ENCODE measurements at places on chromosomes 4 and X.

DNA sequence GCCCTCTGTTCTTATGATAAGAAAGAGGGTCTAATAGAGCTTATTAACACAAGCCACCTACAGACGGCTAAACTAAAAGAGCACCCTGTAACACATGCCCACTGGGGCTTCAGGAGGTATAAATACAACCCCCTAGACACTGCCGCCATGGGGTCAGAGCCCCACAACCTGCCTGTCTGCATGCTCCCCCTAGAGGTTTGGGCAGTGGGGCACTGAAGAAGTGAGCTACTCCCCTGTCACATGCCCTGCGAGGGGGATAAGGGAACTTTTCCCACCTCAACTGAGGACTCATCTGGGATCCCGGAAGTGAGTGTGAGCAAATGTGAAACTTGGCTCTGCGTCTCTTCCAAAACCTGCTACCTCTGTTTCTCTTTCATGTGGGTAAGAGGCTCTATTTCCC lies 334.5 kb downstream of the ADAM29 start:
- DNase-seq, result no peak

GRCh38 chr4:143538979-143539669 lies 25.6 kb downstream of the SMARCA5 start:
- no peak for DNase-seq

DNA sequence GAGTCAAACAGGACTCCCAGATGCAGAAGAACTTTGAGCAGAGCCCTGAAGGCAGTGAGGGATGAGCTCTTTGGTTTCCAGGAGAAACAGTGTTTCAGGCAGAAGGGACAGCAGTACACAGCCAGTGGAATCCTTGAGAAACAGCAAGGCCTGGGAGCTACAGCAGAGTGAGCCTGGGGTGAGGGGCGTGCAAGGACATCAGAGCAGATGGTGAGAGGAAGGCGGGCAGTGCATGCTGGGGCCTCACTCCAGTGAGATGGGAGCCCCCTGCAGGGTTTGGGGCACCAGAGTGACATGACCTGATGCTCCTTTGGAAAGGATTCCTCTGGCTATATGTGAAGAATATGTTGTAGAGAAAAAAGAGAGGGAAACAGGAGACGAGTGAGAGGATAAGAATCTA lies 98.1 kb upstream of the EGFL6 start:
- no peak for DNase-seq

GRCh38 chrX:42463706-42464490 lies 314.1 kb downstream of the PPP1R2C start:
- no peak for DNase-seq

- no peak for DNase-seq
Observed at GRCh38 chrX:132467989-132468388, 20.8 kb downstream of the MBNL3 start.

GRCh38 chrX:28581522-28581921 lies 5.7 kb upstream of the IL1RAPL1 start:
- no peak for DNase-seq
